NCI-H510A (cell line): ENCODE measurements at places on chromosomes 1 and 21.

GRCh38 chr1:224770336-224770693 is 154.2 kb downstream of the CNIH3 start:
- no peak for DNase-seq

DNA sequence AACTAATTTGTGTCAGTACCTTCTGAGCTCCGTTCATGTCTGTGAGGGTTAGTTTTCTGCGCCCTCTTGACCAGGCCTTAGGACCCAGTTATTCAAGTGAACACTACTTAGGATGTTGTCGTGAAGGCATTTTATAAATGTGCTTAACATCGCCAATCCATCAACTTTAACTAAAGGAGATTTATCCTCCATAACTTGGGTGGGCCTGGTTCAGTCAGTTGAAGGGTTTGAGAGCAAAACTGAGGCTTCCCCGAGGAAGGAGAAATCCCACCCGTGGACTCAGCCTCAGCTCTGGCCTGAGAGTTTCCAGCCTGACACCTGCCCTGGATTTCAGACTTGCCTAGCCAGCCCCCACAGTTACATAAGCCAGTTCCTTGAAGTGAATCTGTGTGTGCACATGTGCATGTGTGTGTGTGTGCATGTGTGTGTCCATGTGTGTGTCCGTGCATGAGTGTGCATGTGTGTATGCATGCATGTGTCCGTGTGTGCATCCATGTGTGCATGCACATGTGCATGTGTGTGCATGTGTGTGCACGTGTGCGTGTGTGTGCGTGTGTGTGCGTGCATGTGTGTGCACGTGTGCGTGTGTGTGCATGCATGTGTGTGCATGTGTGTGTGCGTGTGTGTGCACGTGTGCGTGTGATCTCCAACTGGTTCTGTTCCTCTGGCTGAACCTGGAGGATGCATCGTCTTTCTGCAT is 62.1 kb upstream of the PDE9A start:
- DNase-seq, result no peak

DNA sequence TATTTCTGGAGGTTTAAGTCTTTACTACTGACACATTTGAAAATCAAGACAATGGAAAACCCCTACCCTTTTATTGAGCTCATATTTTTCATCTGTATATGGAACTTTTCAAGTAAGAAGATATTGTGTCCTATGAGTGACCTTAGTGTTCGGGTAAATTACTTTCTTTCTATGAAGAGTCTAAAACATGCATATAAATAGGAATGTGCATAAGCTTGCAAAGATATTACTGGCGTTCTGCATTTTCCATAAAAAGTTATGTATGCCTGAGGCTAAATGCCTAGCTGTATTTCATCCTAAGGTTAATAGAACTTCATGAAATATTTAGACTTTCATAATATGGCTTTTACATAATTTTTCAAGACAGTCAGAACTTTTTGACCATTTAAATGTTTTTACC is 495.8 kb upstream of the ADAMTS5 start:
- DNase-seq, result no peak

GRCh38 chr1:220999872-221000863 is 120.9 kb downstream of the HLX start:
- DNase-seq, result no peak

- DNase-seq, result no peak
These were observed 391 bp upstream of the CENPS start for GRCh38 chr1:10429868-10430215.

GRCh38 chr1:84122780-84123382 is 21.2 kb upstream of the PRKACB start:
- DNase-seq, result peak; percentile 19

DNA sequence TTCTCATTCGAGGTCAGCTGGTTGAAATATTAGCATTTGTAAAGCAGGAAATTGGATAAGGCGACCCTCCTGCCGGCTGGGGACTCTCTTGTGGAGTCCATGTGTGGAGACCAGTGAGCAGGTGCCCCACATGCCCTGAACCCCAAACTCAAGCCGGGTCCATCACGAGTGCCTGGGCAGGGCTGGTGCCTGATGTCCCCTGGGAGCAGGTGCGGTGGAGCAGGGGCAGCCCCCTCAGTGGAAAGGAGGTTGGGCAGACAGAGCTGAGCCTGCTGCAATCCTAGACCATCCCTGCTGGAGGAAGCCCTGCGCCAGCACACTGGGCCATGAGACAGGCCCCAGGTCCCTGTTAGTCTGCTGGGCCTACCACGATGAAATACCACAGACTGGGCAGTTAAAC is 395.6 kb downstream of the NPHP4 start:
- no peak for DNase-seq

DNA sequence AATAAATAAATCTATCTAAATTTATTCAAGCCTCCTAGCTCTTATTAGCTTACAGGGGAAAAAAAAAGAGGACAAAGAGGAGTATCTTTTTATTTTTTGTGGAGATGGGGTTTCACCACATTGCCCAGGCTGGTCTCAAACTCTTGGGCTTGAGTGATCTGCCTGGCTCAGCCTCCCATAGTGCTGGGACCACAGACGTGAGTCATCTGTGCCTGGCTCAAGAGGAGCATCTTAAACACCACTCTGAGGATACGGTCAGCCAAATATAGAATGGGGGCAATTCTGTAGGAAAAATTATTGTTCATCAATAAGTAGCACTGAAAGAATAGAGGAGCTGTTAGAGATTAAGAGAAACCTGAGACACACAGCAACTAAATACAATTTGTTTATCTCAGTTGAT is 24.1 kb downstream of the SLC45A3 start:
- no peak for DNase-seq

DNA sequence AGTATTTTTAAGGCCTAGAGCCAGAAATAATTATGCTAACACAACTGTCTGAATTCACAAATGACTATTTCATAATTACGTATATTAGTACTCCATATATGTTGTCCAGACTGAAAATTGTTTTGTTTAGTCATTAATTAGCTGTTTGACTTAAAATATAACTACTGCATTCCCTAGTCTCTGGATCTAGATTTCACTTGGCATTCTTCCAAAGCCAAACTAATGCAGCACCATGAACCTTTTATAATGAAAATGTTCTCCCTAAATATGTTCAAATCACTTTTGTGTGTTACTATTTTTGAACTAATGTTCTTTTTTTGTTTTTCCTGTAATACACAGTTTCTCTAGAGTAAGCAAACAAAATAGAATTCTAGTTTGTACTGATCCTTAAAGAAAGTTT is 46.1 kb downstream of the CAMTA1 start:
- DNase-seq, result no peak

DNA sequence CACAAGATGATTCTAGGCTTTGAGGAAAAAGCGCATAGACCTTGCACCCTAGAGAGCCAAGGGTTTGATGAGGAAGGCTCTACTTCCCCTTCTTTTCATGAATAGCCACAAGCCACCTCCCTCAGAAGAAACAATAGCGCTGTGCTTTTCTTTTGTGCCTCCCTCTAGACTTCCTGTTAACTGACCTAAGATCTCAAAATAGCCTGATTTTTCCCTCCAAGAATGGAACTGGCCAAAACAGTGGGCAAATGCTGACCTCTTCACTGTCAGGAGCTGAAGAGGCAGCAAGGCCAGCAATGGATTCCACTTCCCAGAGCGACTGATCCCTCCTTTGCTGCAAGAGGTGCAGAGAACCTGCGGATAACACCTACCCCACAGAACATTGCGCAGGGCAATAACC is 362.8 kb downstream of the KCNH1 start:
- no peak for DNase-seq

- DNase-seq, result no peak
These were observed 147.7 kb upstream of the IVNS1ABP start for GRCh38 chr1:185464777-185465176.

GRCh38 chr1:2240270-2241156 is 12.4 kb downstream of the SKI start:
- DNase-seq, result no peak

GRCh38 chr1:40648928-40649591 is 16.4 kb downstream of the RIMS3 start:
- DNase-seq, result no peak

DNA sequence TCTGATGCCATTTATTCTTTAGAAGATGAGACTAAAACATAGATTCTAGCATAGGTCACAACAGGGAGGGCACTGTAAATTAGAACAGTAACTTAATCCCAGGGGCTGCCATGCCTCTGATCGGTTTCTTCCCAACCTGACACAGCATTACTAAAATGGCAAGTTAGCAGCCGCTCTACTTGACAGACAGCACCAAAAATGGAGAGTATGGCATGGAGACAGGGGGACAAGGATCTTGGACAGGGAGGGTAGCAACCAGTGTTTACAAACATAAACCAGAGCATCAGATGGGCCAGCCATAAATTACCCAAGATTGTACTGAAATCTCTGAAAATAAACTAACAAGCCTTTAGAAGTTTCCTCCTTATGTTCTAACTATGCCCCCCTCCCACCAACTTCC is 5.9 kb downstream of the DUSP10 start:
- no peak for DNase-seq

DNA sequence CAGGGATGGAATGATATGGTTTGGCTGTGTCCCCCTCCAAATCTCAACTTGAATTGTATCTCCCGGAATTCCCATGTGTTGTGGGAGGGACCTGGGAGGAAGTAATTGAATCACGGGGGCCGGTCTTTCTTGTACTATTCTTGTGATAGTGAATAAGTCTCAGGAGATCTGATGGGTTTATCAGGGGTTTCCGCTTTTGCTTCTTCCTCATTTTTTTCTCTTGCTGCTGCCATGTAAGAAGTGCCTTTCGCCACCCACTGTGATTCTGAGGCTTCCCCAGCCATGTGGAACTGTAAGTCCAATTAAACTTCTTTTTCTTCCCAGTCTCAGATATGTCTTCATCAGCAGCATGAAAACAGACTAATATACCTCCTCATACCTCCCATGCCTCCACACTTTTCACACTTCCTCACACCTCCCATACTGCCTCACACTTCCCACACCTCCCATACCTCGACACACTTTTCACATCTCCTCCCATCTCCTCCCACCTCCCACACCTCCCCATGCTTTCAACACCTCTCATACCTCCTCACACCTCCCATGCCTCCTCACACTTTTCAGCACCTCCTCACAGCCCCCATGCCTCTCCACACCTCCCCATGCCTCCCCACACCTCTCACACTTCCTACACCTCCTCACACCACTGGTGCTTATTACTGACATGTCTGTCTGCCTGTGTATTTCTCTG is 21.3 kb downstream of the GPR137B start:
- no peak for DNase-seq

- DNase-seq, result peak; percentile 41
These were observed 40.3 kb downstream of the KIF1B start for GRCh38 chr1:10250663-10251062.

DNA sequence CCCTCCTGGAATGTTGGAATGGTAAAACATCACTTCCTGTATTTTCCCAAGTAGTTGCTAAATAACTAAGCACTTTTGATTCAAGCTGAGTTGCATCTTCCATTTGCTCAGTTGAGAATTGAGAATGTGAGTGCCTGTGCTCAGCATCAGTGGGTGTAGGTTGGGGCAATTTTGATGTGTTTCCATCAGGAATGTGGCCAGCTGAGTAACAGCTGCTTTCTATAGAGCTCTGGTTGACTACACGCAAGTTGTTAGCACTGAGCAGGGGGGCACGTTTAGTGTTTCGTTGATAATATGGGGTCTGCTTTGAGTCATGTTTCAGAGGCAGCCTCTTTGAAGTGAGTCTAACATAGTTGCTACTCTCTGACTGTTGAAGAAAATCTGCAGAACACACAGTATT is 41.5 kb downstream of the LRRC53 start:
- no peak for DNase-seq

DNA sequence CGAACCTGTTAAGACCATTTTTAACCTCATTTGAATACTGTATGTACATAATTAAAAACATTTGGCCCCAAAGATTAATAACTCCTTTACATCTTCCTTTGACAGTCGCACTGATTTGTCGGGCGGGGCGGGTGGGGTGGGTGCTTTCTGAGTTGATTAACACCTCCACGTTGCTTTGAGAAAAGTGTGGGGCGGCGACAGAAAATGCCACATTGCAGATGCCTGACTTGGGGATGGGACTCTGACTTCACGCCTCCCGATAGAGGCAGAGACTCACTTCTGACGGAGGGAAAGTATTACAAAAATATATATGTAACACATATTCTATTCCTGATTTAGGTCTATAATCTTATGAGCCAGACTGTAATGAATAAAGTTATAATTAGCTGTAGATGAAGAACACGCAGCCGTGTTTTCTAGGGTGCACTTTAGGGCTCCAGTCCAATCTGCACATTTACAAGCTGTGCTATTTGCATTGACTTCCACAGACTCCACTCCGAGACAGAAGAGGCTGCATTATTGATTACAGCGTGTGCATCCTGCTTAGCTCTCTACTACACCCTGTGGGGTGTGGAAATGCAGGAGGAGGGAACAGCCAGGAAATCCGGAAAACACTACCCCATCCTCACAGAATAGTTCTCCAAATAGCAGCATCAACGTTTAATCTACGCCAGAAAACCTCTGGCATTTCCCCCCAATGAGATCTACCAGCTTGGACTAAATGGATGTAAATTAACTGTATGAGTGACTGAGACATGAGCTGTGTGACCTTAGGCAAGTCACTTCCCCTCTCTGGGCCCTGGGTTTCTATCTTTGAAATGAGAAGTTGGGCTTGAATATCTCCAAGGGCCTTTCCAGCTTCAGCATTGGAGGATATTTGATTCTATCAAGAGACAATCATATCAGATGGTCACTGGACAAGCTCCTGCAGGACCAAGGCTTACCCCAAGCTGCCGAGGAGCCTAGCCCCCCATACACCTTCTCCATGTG is 308.0 kb downstream of the RRAGC start:
- DNase-seq, result no peak

GRCh38 chr21:17427831-17428483 is 84.9 kb upstream of the CXADR start:
- DNase-seq, result no peak

GRCh38 chr1:208584167-208584755 is 340.1 kb upstream of the PLXNA2 start:
- no peak for DNase-seq

- no peak for DNase-seq
These were observed 6.1 kb upstream of the PHLDA3 start for GRCh38 chr1:201475130-201475529.

DNA sequence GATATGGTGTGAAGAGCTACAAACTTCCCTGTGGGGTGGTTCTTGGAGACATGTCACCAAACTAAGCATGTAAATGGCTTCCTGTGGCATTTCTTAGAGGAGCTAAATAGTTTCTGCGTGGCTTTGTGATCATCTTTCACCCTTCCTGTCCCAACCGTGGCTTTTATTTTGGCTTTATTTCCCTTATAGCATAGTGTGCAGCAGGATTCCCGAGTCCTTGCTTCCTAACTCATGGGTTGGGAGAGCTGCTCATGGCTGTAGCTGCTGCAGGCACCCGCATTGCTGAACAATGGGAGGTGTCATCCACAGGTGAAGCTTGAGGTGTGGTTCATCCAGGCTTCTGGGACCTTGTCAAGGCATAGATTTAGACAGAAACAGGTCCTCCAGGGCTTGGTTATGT is 192.0 kb downstream of the SDCCAG8 start:
- DNase-seq, result no peak

- no peak for DNase-seq
These were observed 88.7 kb upstream of the IFFO2 start for GRCh38 chr1:19044975-19045831.

DNA sequence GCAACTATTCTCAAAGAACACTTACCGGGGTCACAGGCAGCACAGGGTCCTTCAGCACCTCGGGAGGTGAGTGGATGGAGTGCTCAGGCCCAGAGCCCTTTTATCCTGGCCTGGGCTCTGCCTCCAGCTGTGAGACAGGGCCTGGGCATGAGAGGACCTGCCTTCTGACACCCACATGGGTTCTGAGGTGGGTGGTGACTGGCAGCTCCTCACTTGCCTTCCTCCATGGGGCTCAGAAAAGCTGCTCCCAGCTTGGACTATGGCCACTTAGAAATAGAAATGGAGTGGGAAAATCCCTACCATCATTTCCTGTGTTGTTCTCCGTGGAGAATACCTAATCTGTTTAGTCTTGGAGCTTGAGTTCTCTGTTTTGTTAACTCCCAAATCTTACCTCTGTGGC is at the start of gene LCE1C:
Gene LCE1C (minus strand): TSS at position 76 of the 400 bp plus-strand sequence. CDS start 1,173 bp downstream, outside the sequence.
- DNase-seq, result no peak
